Caki2 (cell line): ENCODE measurements at places on chromosomes 5 and 9. TPM values are rescaled to one million over a fixed set of nuclear protein-coding genes. Genes with fewer than 3 reads are reported as not detected.
A peak's percentile ranks its signal among the peaks of the same experiment; 100 is the strongest.

DNA sequence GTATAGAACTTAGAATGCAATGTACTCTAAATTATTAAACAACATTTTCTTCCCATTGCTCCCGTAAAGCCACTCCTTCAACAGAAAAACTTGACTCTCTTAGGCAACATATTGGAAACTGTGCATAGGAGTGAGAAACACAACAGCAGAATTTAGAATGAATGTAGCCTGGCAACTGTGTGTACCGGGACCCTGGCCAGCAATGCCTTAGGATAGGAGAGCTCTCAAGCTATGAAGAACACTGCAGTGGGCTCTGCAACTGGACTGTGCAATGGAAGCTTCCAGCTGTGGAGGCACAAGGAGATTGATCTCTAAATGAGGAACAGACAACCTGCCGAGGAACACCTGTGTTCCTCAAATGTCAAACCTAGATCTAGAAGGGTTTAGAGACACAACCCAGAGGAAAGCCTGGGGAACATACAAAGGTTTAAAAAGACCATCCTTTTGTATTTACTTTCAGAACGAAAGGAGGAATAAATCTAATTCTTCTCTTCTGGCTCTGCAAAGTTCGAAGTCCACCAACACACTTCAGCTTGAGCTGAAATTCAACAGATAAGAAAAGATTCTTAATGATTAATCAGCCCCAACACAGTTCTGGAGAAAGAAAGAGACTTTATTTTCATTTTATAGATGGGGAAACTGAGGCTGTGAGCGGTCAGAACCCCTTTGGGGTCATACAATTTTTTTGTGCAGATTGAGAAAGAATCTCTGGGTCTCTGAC lies 51.5 kb upstream of the ARL15 start:
- no peak for DNase-seq

DNA sequence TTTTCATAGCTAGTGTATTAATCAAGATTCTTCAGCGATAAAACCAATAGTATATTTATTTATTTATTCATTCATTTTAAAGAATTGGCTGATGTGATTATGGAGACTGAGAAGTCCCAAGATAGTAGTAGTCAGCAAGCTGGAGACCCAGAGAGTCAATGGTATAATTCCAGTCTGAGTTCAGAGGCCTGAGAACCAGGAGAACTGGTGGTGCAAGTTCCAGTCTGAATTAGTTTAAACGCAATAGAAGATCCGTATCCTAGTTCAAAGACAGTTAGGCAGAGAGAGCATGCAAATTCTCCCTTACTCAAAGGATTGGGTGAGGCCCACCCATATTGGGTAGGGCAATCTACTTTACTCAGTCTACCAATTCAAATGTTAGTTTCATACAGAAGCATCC lies 364.2 kb upstream of the RPS23 start:
- no peak for DNase-seq

DNA sequence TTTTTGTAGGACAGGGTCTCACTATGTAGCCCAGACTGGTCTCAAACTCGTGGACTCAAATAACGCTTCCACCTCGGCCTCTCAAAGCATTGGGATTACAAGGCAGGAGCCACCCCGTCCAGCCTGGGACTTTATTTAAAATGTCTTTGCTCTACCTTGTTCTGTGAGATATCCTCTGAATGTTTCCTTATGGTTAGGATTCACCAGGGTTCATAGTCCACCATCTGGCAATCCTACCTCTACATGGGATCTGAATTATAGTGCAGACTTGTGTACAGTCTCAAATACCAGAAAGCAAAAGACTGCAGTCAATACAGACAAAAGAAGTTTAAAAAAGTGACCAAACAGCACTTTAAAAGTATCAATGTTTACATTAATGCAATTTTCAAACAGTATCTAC lies 10.1 kb downstream of the ISCA1 start:
- no peak for DNase-seq

- DNase-seq, result no peak
These were observed 33.7 kb downstream of the SLC31A2 start for GRCh38 chr9:113184539-113184938.

- DNase-seq, result no peak
These were observed 46.9 kb downstream of the AHRR start for GRCh38 chr5:368183-369084.

DNA sequence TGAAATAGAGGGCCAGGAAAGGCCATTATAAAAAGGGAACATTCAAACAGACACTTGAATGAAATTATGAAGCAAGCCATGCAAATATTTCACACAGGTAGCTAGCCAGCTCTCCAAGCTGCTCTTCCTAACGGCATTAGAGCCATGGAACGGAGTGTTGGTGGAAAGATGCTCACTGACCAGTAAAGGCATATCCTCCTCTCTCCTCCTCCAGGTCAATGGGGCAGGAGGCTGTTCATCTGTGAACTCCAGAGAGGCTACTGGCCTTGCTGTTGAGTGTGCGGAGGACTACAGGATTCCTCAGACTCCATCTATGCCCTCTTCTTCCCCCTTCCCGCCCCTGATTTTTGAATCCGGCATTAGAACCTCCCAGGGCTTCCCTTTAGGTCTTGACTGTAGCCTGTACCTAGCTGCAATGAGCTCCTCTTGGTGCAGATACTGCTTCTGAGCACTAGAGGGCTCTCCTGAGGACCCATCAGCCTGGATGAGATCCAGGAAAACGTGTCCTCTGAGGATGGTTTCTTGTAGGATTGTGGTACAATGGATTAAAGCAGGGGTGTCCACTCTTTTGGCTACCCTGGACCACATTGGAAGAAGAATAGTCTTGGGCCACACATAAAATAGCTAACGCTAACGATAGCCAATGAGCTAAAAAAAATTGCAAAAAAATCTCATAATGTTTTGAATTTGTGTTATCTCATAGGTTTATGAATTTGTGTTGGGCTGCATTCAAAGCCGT lies 162.2 kb downstream of the SREK1 start:
- DNase-seq, result peak; percentile 29

GRCh38 chr5:117177302-117177701 lies 602.7 kb upstream of the SEMA6A start:
- DNase-seq, result no peak

DNA sequence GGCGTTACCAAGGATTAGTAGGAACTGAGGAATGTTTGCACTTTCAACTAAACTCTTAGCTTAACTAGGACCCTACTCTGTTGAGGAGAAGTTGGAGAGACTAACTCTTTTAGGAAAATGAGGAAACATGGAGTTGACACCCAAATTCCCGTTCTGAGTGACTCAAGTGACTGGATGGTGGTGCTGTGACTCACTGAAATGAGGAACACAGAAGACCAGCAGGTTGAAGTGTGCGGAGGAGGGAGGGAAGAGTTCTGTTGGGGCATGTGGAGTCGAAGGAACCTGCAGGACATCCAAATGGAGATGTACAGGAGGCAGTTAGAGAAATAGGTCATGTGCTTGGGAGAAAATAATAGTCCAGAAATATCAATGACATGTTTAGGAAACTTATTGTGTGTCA lies 8.2 kb downstream of the HEXB start:
- DNase-seq, result no peak

DNA sequence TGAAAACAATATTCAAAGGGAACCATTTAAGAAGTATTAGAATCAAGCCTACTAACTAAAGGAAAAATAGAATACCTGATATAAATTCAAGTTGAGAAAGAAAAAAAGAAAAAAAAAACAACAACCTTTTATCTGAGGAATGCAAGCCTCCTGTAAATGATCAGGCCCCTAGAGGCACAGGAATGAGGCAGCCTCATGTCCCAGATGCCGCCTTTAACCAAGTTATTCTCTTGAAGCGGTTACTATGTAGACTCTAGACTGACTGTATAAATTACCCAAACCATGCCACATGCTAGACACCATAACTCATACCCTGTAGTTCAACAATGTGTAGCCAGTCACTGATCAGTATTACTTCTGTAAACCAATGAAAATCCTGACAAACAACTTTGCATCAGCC lies 929.6 kb downstream of the TAF11L14 start:
- DNase-seq, result no peak

GRCh38 chr5:81855591-81855990 lies 104.7 kb upstream of the SSBP2 start:
- DNase-seq, result no peak

- DNase-seq, result no peak
These were observed 56.2 kb downstream of the CAMK4 start for GRCh38 chr5:111280282-111280951.

The S100Z gene
- not detected in 2 replicates for total RNA-seq

The ECM2 gene
- not detected in 2 replicates for total RNA-seq

The SLC25A2 gene
- total RNA-seq, result not detected in 2 replicates

The BRD9 gene
- total RNA-seq, result 20.4 and 29.2 TPM in 2 replicates

The NUTM2G gene
- total RNA-seq, result not detected in 2 replicates

The NAIP gene
- 1.2 TPM in 1 of 2 replicates, not detected in the other for total RNA-seq

The PCDHGA5 gene
- 0.24 TPM in 1 of 2 replicates, not detected in the other for total RNA-seq

The AQP7 gene
- not detected in 2 replicates for total RNA-seq

The ISCA1 gene
- total RNA-seq, result 58.0 and 60.6 TPM in 2 replicates

The ZNF300 gene
- 0.61 and 2.4 TPM in 2 replicates for total RNA-seq
